Memory B cell (primary cell): ENCODE measurements at places on chromosomes 1 and 21.

DNA sequence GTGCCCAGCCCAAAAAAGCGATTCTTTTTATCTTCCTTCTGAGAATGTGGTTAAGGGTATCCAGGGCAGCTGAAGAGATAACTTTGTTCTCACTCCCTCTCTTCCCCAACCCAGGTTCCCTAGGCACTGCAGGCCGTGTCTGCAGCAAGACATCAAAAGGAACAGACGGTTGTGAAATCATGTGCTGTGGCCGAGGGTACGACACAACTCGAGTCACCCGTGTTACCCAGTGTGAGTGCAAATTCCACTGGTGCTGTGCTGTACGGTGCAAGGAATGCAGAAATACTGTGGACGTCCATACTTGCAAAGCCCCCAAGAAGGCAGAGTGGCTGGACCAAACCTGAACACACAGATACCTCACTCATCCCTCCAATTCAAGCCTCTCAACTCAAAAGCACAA, 11.4 kb downstream of the WNT2B start:
- DNase-seq: no peak

GRCh38 chr1:40592107-40592803, 60.8 kb downstream of the ZNF684 start:
- no peak for DNase-seq

DNA sequence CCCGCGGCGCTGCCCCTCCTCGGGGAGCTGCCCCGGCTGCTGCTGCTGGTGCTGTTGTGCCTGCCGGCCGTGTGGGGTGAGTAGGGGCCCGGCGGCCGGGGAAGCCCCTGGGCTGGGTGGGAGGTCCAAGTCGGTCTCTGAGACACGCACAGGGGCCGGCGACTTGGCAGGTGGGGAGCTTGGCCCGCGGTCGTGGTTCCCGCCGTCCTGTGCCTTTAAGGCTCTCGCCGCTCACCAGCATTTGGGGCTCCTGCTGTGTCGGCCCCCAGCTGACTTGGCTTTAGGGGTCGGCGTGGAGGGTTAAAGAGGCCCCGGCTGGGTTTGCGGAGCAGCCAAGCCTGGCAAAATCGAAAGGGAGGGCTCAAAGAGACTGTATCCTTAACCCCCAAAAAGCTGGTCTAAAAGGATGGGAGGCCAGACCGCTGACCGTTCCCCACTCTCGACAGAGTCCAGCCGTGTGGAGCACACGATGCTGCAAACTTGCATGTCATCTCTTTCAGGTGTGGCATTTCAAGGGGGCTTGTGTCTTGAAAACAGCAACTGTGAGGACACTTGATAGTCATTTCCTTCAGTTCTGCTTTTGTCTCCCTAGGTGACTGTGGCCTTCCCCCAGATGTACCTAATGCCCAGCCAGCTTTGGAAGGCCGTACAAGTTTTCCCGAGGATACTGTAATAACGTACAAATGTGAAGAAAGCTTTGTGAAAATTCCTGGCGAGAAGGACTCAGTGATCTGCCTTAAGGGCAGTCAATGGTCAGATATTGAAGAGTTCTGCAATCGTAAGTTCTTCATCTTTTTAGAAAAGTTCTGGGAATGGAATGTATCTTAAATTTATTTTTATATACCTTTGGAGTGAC, 540 bp downstream of the CD55 start:
- DNase-seq: no peak

GRCh38 chr1:234018816-234019215, 114.3 kb downstream of the SLC35F3 start:
- DNase-seq: no peak

GRCh38 chr1:93821423-93822144, 57.4 kb downstream of the DNTTIP2 start:
- no peak for DNase-seq

GRCh38 chr1:26027716-26028489, 6.3 kb downstream of the EXTL1 start:
- DNase-seq: no peak

DNA sequence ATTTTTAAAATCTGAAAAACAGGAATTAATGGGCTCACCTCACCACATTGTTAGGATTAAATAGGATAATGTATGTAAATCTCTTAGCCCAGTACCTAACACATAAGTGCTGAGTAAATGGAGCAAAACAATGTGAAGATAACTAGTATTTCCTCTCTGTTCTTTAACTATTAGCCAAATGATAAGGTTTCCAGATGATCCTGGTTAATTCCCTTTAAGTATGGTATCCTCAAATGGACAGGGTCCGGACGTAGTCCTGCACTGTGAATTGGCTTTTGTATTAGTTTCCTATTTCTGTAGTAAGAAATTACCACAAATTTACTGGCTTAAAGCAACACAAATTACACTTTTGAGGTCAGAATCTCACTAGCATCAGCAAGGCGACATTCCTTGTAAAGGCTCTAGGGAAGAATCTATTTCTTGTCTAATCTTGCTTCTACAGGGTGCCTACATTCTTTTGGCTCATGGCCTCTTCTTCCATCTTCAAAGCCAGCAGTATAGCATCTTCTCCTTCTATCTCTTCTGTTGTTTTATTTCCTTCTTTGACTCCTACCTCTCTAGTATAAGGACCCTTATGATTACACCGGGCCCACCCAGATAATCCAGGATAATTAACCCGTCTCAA, 17.1 kb downstream of the SCAF4 start:
- DNase-seq: no peak

GRCh38 chr1:119781434-119782210, 12.9 kb upstream of the HMGCS2 start:
- DNase-seq: no peak

DNA sequence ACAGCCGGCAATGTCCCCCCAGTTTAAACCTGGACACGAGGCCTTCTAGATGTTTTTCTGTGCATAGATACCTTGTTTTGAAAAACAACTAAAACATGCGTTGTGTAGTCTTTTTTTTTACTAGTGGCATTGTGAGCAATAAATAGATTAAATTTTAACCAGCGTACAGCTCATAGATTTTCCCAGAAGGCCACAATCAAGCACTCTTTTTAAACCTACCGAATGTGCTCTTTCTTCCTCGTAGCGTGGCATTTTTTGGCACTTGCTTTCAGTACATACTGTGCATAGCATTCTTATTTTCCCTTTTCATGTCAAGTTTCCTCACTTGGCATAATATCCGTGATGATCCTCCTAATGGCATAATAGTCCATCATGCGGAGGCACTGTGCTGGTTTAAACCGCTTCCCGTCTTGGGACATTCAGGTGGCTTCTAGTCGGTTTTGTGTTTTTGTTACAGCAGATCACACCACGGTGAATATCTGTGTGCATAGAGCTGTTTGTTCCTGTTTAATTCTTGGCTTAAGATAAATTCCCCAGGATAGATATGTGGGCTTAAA, 95.3 kb downstream of the PDE9A start:
- DNase-seq: no peak

- DNase-seq: no peak
These were observed 277.6 kb upstream of the RUNX1 start for GRCh38 chr21:35326677-35327076.

DNA sequence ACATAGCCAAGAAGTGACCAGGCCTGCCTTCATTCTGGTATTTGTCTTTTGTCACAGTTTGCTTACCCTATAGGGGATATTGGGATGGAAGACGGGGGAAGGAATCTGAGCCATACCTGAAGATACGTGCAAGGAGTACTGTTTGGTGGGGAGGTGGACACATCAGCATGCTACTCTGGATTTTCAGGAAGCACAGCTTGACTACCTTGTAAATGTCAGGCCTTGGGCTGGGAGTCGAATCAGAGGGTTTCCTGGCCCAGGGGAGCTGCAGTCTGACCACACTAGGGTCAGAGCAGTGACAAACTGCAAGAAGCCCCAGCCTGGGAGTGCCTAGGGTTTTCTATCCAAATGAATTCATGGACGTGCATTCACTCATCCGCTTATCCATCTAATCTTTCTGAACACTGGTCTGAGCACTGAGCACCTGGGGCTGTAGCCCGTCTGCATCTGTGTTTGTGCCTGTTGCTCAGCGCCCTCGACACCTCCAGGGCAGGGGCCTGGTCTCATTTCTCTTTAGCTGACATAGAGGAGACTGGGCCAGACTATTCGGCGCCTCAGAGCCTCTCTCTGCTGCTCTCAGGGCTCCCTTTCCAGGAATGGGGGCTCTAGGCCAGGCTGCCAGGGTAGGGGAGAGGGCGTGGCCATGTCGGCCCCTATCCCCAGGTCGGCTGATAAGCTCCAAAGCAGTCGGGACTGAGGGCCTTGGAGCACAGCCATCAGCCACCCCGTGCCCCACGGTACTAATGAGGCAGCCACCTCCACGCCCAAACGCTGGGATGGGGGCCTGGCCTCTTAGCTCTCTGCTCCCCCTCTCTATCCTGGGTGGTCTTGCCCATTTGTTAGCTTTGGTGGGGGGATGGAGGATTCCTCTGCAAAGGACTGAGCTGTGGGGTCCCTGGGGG, 47.0 kb upstream of the SLC2A1 start:
- DNase-seq: no peak

DNA sequence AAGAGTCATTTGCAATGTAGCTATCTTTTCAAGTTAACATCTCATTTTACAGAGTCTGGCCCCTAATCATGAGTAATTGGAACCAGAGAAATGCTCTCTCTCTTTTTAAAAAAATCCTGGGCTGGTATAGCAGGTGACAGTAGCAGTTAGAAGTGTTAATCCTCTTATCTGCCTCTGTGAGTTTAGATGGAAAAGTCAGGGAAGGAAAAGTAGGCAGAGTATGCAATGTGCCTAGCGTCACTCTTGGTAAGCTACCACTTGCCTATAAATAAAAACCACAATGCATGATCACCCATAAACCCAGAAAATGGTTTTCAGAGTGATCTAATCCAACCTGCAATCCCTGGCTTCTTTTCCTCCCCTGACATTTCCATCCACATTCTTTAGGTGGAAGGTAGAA, 43.2 kb downstream of the UTP25 start:
- no peak for DNase-seq

GRCh38 chr1:19333587-19334354, 21.6 kb downstream of the SLC66A1 start:
- DNase-seq: no peak

DNA sequence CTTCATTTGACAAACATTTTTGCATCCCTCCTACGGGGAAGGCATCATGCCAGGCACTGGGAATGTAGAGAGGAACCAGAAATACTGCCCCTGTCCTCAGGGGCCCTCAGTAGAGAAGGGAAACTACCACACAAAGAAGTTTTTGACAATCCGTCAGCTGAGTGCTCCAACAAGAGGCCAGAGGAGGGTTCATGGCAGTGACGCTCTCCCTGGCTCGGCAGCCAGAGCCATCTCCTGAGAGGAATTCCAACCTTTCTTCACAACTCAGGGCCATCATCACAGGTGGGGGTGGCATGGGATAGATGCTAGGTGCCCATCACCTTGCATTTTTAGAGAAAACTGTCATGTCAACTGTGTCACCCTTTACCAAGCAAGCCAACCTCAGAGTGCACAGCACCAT, 154.1 kb downstream of the HIVEP3 start:
- no peak for DNase-seq

GRCh38 chr1:114352797-114353196, 158.2 kb downstream of the TRIM33 start:
- DNase-seq: no peak

DNA sequence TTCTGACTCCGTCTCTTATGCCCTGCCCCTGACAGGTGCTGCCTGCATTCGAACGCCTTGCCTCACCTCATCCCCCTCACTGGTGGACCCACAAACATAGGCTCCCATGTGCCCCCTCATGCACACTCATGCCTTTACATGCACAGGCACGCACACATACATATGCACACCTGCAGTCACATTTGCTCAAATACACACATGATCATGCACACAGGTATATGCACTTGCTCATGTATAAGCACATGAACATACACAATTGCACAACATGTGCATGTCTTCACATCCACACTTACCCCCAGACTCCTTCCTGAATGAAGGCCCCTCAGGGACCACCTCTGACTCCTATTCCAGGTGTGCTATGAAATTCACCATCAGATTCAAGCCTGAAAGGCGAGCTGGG, 506.9 kb downstream of the PTPRU start:
- DNase-seq: no peak

GRCh38 chr1:154614901-154615300, 6.9 kb upstream of the ADAR start:
- DNase-seq: no peak

DNA sequence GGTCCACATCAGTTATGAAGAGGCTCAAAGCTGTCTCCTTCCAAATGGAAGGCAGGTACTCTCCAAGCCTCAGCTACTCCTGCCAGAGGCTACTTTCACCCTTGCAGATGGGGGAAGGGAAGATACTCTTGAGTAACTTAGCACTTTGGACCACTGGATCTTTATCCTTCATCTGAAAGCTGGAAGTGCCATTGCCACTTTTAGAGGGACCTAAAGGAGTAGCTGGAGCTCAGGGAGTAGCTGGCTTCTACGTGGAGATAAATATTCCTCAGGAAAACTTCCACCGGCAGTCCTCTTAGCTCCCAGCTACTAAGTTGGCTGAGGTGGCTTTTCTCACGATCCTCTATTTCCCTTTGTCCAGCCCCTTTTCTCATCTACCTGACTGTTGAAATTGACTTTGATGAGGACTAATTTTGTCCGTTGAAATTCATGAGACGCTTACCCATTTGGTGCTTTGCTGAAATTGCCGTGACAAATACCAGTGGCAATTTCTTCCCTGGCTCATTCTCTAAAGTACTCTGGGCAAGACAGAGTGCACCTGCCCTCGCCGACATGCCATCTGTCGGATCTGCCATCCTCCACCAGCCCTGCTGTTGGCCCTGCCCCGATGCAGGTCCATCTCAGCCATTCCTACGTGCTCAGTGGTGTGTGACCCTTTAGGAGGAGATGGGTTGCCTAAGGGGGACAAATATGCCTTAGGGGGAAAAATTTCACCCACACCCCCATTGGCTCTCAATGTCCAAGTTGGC, 13.6 kb downstream of the IGSF21 start:
- no peak for DNase-seq

- no peak for DNase-seq
These were observed 147.3 kb downstream of the TLR5 start for GRCh38 chr1:222995620-222996309.

- DNase-seq: no peak
These were observed 98.0 kb upstream of the DNAH14 start for GRCh38 chr1:224831501-224831900.

DNA sequence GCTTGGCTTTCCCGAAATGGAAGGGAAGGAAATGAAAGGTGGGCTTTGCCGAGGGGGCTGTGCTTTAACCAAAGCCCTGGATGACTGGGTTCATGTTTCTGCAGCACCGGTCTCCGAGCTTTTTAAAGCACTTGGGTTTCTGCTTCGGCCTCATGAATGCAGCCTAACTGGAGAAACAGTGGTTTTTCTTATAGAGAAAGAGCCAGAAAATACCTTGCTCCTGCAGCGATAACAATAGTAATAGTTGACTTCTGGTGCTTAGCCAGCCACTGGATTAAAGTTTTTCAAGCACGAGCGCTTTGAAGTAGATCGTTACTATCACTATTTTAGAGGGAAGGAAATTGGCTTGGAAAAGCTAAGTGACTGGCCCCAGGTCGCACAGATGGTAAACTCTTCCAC, 500 bp upstream of the DOCK7 start:
- no peak for DNase-seq

DNA sequence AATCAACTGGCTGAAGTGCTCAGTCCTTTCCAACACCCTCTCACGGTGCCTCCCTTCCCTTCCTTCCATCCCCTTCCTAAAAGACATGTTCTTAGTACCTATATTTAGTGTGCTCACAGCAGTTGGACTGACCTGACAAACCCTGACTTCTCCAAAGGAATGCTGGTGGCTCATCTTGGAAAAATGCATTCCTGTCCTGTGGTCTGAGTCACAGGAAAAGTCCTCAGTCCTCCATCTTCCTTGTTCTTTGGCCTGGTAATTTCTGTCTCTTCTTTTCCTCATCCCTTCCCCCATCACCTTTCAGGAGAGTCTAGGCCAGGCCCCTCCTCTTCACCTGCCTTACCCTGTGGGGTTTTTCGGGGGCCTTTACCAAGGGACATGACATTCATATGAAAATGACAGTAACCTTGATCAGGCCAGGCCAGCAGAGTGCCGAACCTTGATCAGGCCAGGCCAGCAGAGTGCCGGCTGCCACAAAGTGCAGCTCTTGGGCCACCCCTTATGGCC, 7.2 kb downstream of the ATP1B1 start:
- no peak for DNase-seq
